ENCODE measurements at places on chromosomes 13 and 19.
A peak's percentile ranks its signal among the peaks of the same experiment; 100 is the strongest.

DNA sequence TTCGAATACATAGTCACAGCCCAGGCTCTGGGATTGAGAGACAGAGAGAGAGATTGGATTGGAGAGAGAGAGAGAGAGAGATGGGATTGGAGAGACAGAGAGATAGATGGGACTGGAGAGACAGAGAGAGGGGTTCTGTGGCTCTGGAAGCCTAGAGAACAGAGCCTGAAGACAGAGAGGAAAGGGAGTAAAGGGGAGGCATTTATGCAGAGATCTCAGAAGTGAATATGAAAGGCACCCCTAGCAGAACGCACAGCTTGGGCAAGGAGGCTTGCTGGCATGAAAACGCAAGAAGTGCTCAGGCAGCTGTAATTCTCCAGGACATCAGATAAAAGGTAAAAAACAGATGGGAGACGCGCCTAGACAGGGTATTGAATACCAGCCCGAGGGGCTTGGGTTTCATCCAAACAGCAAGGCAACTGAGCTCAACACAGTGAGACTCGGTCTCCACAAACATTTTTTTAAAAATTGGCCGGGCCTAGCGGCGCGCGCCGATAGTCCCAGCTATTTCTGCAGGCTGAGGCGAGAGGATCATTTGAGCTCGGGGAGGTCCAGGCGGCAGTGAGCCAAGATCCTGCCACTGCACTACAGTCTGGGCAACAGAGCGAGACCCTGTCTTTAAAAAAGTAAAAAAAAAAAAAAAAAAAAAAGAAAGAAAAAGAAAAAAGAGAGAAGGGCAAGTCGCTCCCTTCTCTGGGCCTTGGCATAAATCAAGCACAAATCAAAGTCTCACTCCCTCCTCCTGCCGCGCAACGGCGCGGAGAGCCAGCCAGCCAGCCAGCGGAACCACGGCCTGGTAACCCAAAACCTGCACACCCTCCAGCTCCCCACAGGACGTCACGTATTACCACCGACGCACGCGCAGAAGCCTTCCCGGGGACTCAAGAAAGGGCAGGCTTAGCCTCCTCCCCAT lies 774 bp upstream of the PPP2R1A start:
- peak; percentile 48 for DNase-seq

DNA sequence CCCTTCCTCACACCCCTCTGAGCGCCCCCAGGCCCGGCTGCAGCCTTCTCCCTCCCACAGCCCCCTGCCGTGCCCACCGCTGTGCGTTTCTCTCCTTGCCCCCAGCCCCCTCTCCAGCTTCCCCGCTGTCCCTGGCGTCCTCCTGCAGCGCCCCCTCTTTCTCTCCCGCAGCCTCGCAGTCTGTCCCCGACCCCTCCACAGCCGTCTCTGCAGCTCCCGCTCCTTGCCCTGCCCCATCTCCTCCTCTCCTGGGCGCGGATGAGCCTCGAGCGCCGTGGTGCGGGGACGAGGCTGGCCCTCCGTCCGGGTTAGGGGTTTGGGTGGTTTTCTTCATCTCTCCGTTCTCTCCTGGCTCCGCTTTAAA lies 1.1 kb downstream of the KMT5C start:
- DNase-seq = no peak

- DNase-seq = no peak
Observed at GRCh38 chr13:32951580-32951979, 64.6 kb upstream of the KL start.

- DNase-seq = no peak
Observed at GRCh38 chr19:4988770-4989251, 19.9 kb downstream of the KDM4B start.

- no peak for DNase-seq
Observed at GRCh38 chr13:93672996-93673395, 446.4 kb downstream of the GPC6 start.

GRCh38 chr13:27481766-27482165 lies 31.4 kb upstream of the MTIF3 start:
- DNase-seq = peak; percentile 9

DNA sequence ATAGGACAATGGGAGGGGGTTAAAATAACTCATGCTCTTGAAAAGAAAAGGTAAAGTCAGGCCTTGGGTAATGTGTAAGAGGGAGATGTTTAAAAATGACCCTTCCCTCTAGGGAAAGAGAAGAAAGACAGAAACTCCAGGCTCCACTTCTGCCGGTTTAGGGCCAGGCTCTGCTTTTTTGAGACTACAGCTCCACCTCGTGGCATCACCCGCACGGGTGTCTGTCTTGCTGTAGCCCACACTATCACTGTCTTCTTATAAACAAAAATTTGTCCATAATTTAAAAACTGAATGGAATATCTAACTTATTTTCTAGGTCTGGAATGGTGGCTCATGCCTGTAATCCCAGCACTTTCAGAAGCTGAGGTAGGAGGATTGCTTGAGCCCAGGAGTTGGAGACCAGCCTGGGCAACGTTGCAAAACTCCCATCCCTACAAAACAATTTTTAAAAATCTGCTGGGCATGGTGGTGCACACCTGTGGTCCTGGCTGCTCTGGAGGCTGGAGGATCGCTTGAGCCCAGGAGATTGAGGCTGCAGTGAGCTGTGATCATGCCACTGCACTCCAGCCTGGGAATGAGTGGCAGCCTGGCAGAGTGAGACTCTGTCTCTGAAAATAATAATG lies 65.1 kb upstream of the GTF3A start:
- peak; percentile 27 for DNase-seq

Data from substantia nigra (tissue), 51 donors.